ENCODE measurements at places on chromosomes 5 and 9.
A peak's percentile ranks its signal among the peaks of the same experiment; 100 is the strongest.

- no peak for DNase-seq
Measured at GRCh38 chr5:157366741-157367674, 93.0 kb upstream of the NIPAL4 start.

- no peak for DNase-seq
Measured at GRCh38 chr9:113349066-113349444, 286 bp upstream of the BSPRY start.

GRCh38 chr9:129068990-129069861 lies 11.7 kb upstream of the DOLPP1 start:
- DNase-seq = peak; percentile 34

DNA sequence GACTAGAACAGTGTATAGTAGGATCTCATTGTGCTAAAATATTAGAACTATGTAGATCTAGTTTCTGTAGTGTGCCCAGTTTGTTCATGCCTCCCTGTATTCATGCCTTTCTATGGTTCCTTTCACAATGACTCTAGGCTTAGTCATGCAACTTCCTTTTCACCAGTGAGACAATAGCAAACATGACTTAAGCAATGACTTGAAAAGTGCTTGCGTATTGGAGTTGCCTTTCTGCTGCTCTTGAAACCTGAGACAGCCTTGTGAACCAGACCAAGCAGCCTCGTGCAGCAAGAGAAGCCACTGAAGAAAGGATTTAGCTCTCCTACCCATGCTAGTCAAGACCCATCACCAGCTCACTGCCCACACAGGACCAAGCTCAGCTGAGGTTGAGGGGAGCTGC lies 294.5 kb upstream of the TAS2R1 start:
- DNase-seq = no peak

DNA sequence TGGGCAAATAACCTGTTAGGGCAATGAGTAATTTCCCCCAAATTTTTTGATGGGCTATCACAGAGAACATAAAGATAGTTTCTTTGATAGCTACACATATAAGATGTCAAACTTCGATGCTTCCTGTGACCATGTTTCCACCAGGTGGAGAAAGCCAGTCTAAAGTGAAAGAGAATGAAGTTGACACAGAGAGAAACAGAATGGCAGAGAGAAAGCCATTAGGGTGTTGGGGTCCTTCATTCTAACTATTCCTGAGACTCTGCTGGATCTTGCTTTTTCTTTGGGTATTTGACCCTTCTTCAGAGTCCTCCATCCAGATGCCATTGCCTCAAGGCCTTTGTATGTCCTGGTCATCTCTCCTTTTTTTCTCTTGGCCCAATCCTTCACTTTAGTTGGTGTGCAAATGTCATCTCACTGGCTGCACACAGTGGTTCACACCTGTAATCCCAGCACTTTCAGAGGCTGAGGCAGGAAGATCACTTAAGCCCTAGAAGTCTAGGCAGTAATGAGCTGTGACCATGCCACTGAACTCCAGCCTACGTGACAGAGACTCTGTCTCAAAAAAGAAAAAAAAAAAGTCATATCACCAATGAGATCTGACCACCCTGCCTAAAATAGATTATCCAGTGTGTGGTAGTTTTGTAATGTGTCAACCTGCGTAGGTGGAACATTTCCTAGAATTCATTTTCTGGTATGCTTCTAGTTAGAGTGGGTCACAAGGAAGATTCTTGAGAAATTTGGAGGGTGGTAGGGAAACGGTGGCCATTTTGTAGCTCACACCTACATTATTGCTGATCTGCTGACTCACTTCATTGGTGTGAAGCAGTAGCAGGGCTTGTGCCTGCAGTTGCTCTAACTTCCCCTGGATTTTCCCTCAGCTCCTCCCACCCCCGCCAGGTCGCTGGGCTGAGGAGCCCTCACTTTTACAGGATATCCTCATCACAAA lies 20.8 kb upstream of the KIF2A start:
- peak; percentile 66 for DNase-seq

DNA sequence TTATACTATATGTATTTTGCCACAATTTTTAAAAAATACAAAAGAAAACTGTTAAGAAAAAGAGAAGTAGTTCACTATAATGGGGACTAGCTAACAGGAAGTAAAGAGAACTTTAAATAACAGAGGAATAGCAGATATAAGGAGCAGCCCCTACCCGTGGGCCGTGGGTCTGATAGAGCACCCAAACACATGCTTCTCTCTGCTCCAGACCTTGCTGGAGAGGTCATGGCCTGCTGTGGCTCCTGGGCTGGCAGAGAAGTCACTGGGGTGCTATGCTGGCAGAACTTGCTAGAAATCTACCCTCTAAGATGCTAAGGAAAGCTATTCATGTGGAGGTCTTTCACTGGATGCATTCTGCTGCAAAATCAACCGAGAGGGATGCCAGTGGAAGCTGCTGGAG lies 10.0 kb upstream of the TNFAIP8 start:
- DNase-seq = no peak

DNA sequence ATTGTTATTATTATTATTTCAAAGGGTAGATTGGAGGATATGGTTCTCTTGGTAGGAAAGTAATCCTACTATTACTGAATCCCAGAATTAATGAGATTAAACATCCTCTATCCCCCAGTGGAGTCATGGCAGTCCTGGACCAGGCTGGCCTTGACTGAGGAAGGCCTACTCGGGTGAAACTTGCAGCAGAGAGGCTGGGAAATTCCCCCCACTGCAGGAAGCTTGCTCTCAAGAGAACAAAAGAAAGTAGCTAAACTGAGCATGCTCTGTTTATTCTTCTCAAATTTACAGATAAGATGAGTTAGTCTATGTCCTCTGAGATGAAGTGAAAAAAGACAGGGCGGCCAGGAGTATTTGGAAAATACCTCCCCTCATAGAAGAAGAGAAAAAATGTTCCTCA lies 233.9 kb upstream of the RPS23 start:
- no peak for DNase-seq

GRCh38 chr5:61018062-61018461 lies 73.1 kb downstream of the NDUFAF2 start:
- DNase-seq = no peak

DNA sequence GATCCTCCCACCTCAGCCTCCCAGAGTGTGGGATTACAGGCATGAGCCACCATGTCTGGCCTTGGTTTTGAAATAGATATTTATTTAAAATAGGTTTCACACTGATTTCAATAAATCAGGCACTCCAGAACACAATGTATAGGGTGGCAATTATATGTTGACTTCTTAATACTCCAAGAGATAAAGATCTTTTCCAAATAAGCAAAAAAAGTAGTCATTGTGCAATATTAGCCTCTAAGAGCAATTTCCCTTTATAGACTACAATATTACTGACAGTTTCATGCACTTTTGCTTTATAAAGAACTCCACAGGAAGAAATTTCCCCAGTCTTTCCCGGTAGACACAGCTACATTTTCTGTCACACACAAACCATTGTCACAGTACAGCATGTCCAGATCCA lies 23.4 kb upstream of the RUFY1 start:
- DNase-seq = no peak

GRCh38 chr9:4666042-4666699 lies at the start of gene SPATA6L:
Gene SPATA6L, minus strand, starts transcription at chr9:4666480. Its CDS starts 230 bp downstream, at chr9:4666250.
- no peak for DNase-seq

DNA sequence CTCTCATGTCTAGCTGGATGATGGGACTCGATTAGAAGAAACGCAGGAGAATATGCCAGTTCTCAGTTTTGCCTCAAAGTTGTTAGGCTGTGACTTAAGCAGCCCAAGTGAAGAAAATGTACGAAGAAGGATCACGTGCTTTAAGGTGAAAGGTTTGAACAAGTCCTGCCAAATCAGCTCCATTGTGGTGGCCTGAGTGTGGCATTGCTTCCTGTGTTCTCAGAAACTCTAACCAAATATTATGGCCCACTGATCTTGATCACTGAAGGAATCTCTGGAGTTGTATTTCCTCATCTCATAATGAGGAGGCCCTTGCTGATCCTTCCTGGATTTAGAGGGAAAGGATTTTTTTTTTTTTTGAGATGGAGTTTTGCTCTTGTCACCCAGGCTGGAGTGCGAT lies 44.0 kb downstream of the OTULIN start:
- no peak for DNase-seq

DNA sequence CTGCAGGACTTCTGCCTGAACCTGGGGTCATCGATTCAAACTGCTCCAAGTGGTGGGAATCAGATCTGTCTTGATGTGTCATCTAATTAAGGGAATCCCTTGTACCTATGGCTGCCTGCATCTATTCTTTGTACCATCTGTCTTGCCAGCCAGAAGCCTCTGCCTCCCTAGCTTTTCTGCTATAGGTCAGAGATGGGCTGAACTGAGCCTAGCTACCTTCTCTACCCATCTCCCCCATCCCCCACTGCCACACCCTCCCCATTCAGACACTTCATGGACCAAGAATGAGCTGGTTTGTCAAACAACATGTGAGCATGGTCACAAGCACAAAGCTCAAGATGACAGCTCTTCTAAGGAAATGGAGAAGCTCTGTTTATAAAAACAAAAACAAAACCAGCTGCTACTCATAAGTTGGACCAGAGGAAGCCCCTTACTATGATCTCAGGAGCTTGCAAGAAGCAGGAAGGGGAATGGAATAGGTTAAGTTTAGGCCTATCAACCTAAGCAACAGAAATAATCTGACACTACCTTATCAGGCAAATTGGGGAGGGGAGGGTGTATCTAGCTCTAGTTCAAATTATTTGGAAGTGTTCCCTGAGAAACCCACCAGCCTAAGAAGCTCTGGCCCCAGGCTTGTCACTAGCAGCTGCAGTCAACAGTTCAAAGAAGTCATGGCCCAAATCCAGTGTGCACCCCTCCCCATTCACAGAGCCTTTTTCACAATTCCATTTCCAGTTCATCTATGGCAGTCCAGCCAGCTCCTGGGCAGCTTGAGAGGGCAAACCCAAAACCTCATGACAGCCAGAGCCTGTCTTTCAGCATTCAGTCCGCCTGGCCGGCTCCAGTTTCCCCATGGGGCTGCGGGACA lies 29.9 kb downstream of the SKP1 start:
- no peak for DNase-seq

- no peak for DNase-seq
Measured at GRCh38 chr5:44909004-44909403, 100.3 kb downstream of the MRPS30 start.

DNA sequence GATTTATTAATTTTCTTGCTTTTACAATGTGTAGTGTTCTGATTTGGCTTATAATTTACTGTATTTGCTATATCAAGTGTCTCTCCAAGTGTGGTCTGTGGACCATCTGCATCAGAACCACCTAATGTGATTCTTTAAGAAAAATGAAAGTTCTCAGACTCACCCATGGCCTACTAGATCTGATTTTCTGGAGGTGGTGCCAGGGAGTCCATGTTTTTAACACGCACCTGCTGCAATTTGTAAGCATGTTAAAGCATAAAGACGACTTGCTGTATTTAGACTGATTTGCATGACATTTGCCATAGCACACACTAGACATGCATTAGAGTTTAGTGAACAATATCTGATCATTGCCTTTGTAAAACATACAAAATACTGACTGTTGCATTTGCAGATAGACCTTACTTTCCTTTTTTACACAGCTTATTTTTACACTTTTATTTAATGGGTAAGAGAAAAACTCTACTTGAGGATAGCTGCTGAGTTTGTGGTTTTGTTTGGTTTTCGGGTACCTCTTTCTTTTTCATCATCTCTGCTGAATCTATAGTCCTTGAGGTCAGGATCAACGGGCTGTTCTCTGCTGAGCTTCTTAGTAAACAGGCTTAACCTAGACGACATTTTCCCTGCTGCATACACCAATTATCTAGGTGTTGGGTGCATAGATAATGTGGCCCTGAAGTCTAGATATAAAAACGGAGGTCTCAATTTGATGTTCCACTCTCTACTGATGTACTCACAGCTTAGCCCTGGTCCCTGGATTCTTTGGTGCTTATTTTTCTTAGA lies 138.0 kb upstream of the ZNF366 start:
- DNase-seq = no peak

GRCh38 chr5:119354537-119355243 lies 1.1 kb upstream of the TNFAIP8 start:
- no peak for DNase-seq

DNA sequence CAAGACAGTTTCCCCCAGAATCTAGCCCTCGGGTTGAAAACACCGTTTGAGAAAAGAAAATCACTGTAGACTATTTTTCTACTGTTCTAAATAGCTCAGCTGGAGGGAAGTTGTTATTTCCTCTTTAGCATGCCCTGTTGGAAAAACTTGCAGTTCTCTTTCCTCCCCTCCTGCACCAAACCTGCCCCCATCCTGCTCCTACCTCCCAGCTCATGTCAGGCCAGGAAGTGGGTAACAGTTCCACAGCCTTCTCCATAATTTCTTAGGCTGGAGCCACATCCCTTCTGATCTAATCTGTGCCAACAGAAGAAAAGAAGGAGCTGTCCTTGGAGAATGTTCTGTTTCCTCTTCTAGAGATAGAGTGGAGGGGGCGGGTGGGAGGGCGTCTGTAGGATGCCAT lies 437.7 kb downstream of the SPOCK1 start:
- DNase-seq = no peak

GRCh38 chr9:34499076-34499475 lies 23.7 kb downstream of the ENHO start:
- DNase-seq = no peak

DNA sequence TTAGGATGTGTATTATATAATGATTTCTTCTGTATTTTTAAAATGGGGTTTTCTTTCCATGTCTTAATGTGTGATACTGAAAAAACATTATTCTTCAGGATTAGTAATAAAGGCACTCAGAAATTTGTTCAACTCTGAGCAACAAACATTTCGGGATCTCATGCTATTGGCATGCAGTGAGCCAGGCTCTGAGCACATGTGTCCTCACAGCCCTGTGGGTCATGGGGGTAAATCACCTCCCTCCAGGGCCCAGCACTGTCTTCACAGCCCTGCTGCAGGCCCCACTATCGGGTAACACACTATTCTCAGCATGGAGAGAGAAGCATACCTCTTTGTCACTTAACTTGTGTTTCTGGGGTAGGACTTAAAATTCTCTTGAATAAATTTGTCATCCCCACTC lies 14.0 kb downstream of the TMEM174 start:
- no peak for DNase-seq

DNA sequence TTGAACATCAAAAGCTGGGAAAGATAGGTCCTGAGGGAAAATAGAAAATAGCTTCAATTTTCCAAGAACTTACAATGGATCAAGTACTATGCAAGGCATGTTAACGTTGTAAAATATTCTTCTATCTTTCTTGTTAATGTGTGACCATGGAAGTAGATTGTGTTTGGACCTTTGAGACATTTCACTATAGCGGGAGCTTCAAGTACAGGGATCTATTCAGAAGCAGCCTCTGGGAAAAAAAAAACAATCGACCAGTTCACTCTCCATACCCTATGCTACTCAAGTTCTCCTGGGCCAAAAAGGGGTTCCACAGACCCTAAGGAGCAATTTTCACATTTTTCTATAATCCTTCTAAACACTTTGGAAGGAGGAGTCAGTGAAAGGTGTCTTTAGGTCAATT lies 54.1 kb upstream of the ATP10B start:
- no peak for DNase-seq

GRCh38 chr9:116658265-116658664 lies 28.8 kb upstream of the TRIM32 start:
- DNase-seq = no peak

- no peak for DNase-seq
Measured at GRCh38 chr9:82140471-82140870, 151.9 kb downstream of the SPATA31D1 start.

DNA sequence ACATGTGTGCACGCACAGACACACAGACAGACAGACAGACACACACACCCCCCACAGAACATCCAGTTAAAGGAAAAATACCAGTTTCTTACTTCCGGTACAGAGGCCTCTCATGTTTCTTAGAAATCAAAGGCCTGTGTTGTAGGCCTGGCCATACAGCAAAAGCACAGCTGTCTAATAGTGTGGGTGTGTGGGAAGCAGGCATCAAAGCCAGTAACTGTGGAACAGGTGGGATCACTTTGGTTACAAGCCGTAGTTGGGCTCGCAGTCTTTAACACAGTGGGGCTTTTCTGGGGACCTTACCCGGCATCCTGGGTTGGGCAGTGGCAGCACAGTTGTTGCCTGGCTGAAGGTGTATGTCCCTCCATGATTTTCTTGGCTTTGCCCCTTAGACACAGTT lies 55.2 kb downstream of the FBXL7 start:
- no peak for DNase-seq

Measured in stimulated activated CD8-positive, alpha-beta memory T cell treated with anti-CD3 and anti-CD28 coated beads, Interleukin-7, amount 100 ng/mL, for 48 hours (primary cell).